ENCODE measurements at places on chromosomes 1 and 21.

DNA sequence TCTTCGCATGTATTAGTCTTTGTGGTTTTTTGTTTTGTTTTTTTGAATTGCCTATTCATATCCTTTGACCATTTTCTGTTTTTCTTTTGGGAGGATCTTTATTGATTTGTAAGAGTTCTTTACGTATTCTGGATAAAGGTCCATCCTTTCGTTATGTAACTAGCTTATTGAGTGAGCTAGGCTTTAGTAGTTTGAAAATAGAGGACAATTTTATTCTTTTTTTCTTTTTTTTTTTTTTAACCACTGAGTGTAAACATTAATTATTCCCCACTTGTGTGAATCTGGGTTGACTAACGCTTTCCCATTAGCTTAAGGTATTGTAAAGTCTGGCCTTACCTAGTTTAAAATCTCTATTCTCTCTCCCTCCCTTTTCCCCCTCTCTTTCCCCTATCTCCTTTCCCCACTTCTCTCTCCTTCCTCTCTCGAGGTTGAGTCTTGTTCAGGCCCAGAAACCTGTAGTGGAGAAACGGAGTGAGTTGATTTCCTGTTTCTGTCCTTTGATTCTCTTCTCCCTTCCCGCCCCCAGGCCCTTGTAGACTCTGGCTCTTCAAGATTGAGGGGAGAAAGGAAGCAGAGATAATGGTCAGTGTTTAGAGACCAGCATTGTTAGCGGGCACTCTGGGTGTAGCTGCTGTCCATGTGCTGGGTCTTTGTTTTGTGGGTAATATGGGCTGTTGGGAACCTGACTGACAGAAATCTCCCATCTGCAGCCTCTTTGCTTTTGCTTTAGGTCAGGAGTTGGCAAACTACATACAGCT is 1.5 kb downstream of the MORC3 start:
- no peak for DNase-seq

DNA sequence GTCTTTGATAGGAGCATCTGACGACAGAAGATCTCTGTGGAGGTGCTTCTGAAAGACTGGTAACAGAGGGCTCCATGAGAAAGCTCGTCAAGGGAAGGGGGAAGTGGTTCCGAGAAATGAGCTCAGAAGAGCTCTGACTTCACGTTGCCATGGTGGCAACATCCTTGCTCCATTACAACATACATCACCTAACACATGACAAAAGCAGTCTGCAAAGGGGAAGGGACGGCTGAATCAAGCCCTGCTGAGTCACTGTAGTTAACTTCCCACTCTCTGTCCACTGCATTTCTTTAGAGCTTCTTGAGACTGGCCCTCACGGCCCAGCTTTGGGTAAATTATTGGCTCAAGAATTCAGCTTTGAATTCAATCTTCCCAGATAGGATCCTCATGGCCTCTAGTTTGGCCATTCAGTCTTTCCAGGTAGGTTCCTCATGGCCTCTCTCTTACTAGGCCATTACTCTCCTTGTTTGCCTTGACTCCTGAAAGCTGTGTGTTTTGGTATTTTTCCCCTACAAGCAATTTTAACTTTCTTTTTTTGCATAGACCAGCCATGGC is 88.0 kb upstream of the ZNF648 start:
- peak; percentile 6 for DNase-seq

DNA sequence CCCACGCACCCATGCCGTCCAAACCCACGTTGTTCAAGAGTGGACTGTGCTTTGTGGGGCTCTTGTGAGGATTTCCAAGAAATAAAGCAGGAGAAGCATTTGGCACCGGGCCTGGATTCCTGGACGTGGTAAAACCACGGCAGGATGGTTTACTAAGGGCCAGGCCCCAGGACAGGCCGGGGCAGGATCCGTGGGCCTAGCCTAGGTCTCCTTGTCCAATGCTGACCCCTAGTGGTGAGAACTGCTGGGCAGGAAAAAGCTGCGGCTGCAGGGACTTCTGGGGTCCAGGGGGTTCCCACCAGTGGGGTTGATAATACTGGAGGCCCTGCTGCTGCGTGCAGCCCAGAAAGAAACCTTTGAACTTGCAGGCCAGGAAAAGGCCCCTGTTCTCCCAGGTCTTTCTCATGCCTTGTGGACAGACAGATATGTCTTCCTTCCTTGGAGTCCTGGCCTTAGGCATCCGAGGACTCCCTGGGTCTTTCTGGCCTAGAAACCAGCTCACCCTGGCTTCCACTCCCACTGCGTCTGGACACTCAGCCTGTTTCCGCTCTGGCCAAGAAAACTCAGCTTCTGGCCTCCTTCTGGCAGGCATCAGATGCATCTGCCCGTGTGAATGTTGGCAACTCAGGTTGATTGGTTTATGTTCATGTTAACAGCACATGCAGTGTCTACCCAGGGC is 106.9 kb upstream of the TMEM51 start:
- no peak for DNase-seq

GRCh38 chr21:44820851-44821250 is 3.0 kb upstream of the SUMO3 start:
- no peak for DNase-seq

- no peak for DNase-seq
Measured at GRCh38 chr1:2319291-2319690, 72.1 kb downstream of the MORN1 start.

- no peak for DNase-seq
Measured at GRCh38 chr1:180775801-180776200, 136.9 kb upstream of the KIAA1614 start.

DNA sequence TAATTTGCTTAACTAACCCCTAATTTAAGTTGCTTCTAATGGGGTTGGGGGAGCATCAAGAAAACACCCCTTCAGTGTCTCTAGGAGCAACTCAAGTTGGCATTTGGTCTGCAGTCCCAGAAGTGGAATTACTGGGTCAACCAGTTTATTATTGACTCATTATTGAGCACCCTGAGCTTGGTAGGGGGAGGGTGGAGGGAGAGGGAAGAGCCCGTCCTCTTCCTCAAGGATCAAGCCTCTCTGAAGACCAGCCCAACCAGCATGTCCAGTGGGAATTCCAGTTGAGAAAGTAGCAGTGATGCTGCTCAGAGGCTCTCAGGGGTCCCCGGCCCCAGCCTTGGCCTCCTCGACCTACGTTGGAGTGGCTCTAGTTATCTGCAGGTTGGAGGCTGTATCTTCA is 2.1 kb upstream of the PLA2G2F start:
- no peak for DNase-seq

DNA sequence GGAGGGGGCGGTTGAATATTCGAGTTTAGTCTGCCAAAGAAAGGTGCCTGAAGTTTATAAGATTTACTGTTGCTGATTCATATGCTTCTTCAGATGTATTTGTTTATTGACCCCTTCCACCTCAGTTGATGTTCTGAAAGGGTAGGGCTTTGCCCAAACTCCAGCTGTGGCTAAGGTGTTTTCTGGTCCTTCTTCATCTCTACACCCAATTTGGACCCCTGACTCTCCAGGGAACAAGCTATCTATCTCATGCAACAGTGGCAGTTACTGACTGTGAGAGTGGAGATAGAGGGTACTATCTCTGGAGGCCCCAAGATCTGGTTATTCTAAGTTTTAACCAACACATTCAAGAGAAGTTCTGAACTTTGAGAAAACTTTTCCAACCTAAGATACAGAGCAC is 12.6 kb upstream of the ALG14 start:
- DNase-seq = no peak

DNA sequence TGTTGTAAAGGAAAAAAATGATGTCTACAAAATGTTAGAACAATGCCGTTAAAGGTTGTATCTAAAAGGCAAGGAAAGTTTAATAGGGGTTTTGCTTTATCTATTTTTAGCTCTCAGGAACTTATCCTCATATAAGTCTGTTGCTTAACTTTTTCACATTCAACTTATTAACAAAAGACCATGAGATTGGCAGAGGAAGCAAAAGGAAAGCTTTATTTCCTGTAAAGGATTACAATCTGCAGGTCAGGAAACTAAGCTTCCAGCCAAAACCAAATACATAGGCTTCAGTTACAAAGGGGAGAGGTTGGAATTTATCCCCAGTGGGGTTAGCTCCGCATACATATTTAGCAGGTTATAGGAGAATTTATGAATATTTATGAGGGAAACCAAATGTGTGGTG is 58.7 kb upstream of the KIAA1614 start:
- DNase-seq = no peak

DNA sequence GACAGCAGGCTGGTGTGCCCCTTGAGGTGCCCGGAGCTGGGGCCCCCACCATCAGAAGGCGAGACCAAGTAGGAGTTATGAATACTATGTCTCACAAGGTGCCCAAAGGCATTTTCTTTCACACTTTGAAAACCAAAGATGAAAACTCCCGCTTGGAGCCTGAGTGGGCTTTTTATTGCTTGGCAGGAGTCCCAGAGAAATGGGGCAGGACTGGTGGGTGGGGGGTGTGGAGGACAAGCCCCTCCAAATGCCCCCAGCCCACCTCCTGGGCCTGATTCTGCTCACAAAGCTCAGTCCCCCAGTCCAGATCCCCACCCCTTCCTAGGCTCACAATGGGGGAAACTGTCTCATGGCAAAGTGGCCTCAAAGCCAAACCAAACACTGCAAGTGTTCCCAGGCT is 227.9 kb downstream of the TRABD2B start:
- DNase-seq = no peak

GRCh38 chr1:43570277-43570676 is 39.6 kb downstream of the PTPRF start:
- DNase-seq = no peak

GRCh38 chr1:94433866-94434265 is 15.7 kb downstream of the ABCD3 start:
- DNase-seq = no peak

DNA sequence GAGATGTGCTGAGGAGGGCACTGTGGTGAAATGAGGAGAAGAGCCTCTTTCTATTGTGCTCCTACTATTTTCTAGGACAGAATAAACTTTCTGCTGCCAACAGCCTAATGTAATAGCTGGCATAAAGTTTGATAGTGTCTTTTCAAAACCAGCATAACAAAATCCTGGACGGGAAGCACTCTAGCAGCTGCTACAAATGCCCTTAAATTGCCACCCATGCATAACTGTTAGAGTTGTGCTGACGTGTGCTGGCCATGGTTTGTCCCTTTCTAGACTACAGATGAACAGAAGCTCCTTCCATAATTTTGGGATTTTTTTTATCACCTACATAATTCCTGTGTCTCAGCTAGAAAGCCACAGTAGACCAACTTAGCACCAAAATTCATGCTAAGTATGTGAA is 88.5 kb upstream of the DEPDC1 start:
- no peak for DNase-seq

All from central memory CD4-positive, alpha-beta T cell (primary cell).